ENCODE measurements at places on chromosomes 11 and 22.

DNA sequence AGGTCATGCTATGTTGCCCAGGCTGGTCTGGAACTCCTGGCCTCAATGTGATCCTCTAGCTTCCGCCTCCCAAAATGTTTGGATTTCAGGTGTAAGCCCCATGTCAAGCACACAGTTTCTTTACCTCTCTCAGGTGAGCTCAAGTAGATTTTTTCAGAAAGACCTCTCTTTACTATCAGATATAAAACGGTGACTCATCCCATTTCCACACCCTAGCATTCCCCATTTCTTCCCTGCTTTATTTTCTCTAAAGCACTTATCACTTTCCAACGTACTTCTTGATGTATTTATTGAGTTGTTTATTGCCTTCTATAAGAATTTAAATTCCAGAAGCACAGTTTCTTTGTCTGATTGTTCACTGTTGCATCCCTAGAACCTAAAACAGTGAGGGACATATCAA lies 3.7 kb downstream of the TSG101 start:
- peaks cover 27% of the 10 kb centered on the region for H3K4me1 ChIP-seq
- H3K27ac ChIP-seq: no peak overlapping the region
- peaks cover 18% of the 10 kb centered on the region for H3K36me3 ChIP-seq
- no peak overlapping the region for H3K4me3 ChIP-seq
- DNase-seq: no peak

DNA sequence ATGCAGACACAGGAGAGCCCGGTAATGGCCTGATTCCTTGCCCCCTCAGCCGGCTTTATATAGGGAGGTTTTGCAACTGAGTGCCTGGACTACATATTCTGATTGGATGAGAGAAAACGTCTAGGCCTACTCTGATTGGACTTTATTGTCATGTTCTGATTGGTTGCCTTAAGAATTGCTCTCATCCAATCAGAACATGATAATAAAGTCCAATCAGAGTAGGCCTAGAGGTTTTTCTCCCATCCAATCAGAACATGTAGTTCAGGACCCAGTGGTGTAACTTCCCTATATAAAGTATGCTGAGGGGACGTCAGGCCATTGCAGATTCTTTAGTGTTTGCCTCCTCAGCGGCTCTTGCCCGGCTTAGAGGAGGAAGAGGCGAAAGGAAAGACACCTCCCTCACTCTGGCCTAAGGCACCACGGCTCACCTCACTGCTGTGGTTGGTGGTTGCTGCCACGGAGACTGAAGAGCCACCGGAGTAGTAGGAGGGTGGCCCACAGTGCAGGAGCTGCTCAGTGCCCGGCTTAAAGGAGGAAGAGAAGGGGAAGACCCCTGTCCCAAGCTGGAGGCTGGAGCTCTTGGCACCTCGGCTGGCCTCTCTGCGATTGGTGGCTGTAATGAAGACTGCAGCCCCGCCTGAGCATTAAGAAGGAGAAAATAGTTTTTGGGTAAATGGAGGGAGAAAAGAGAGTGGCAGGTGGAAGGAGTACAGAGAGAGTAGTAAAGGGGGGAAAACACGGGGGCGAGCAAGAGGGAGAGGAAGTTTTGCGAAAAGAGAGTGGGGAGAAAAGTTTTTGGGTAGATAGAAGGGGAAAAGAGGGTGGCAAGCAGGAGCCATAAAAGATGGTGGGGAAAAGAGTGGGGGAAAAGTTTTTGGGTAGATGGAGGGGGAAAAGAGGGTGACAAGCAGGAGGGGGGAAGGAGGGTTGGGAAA lies 116.7 kb upstream of the SERPIND1 start:
- no peaks in the 10 kb centered on the region for H3K4me1 ChIP-seq
- H3K27me3 ChIP-seq: no peaks in the 10 kb centered on the region
- DNase-seq: no peak
- H3K4me3 ChIP-seq: no peak overlapping the region
- H3K36me3 ChIP-seq: no peaks in the 10 kb centered on the region
- H3K27ac ChIP-seq: no peak overlapping the region

DNA sequence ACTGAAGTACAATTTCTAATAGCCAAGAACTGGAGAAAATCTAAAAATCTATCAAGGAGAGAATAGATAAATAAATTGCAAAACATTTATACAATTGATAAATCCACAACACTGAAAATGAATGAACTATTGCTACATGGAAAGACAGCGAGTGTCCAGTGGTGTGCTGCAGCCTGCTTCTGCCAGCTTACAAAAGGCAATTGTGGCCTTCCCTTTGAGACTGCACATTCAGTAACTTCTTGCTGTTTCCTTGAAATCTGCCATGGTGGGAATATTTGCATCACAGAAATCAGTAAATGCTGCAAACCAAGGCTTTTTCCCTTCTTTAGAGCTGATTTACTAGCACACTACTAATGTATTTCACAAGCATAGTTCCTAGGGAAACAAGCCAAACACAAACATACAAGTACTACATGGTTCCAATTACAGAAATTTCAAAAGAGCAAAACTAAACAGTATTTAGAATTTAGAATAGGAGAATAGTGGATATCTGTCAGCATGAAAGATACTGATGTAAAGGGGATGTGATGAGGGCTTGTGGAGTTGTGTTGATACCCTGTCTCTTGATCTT lies 76.9 kb upstream of the TRIM77 start:
- no peaks in the 10 kb centered on the region for H3K4me1 ChIP-seq
- DNase-seq: no peak
- H3K27ac ChIP-seq: no peak overlapping the region
- H3K27me3 ChIP-seq: no peaks in the 10 kb centered on the region
- H3K4me3 ChIP-seq: no peak overlapping the region

DNA sequence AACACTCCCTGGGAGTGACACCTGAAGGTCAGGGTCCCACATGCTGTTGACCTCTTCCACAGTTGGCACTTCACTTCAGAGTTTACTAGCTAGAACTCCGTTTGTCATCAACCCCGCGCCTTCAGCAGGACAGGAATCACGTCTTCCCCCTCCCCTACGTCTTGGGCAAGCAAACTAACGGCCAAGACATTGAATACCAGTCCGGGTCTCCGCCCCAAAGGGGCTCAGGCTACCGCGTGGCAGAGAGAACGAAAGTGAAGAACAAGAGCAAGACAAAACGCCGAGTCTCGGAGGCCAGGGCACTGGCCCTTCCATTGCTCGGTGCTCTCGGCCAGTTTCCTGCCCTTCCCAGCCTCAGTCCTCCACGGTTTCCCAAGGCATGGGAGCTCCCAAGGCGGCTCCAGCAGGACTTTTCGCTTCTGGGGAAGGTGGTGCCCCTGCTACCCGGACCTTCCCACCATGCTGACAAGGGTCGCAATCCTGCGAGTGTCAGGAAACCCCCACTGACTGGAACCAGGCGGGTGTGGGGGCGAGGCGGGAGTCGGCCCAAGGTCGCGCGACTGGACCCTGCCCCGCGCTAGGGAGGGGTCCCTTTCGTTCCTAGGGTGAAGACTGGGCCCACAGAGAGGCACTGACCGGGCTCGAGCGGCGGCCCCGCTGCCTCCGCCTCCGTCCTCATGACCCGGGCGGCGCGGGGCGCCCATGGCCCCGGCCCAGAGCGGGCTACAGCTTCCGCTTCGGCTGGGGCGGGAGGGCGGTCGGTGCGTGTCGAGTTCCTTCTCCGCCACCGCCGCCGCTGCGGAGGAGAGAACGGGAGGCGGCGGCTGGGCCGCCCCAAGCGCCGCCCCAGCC lies at the start of gene GUCD1:
Gene GUCD1, minus strand, starts transcription at position 826 of the 852 bp plus-strand sequence. Its CDS starts 147 bp downstream, at position 679.
- peak within 1 kb of the TSS; percentile 94 for H3K27ac ChIP-seq
- peak; percentile 54 for DNase-seq
- peaks cover 61% of the 10 kb centered on the region for H3K4me1 ChIP-seq
- peak within 1 kb of the TSS; percentile 76 for H3K4me3 ChIP-seq
- H3K27me3 ChIP-seq: no peaks in the 10 kb centered on the region
- peaks cover 37% of the 10 kb centered on the region for H3K36me3 ChIP-seq

Data from lower lobe of right lung (tissue), 2 donors.